ENCODE measurements at places on chromosomes 1 and 21. TPM values are rescaled to one million over a fixed set of nuclear protein-coding genes. Genes with fewer than 3 reads are reported as not detected.
A peak's percentile ranks its signal among the peaks of the same experiment; 100 is the strongest.

DNA sequence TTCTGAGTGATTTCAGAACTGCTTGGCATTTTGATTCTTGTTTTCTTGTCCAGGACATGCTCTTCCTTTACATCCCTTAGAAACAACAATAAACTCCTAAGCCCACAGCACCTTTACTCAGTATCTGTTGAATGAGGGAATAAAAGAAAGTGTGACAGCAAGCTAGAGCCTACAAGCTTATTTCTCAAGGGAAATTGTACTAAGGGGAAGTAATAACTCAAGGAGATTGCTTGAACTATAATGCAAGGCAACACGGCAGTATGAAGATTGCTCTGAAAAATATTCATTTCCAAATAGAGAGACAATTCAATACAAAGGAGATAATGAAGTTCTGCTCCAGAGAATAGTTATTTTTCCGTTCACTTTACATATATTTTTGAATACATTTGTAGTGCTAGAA, 6.5 kb downstream of the OR6P1 start:
- no peak overlapping the region for H3K4me3 ChIP-seq
- H3K27me3 ChIP-seq = no peaks in the 10 kb centered on the region
- H3K4me1 ChIP-seq = no peaks in the 10 kb centered on the region

DNA sequence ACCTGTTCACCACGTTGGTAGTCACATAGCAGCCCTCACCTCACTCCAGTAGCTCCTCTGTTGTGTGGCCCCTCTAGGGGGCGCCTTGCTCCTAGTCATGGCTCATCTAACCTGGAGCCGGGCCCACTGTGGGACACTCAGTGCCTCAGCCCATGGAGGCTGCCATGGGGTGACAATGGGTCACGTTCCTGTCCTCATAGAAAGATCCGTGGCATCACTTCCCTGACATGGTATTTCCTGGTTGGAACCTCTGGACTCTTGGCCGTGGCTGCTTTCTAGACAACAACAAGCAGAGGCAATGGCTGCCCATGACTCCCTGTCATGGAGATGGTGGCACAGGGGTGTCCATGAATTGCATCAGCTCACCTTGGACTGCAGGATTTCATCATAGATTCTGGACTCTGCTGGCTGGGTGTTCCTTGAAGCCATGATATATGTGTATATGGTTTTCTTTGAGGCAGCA, 27.5 kb upstream of the SLAMF6 start:
- no peaks in the 10 kb centered on the region for H3K36me3 ChIP-seq
- DNase-seq = no peak
- H3K27me3 ChIP-seq = no peaks in the 10 kb centered on the region
- no peak overlapping the region for H3K27ac ChIP-seq
- no peaks in the 10 kb centered on the region for H3K4me1 ChIP-seq

DNA sequence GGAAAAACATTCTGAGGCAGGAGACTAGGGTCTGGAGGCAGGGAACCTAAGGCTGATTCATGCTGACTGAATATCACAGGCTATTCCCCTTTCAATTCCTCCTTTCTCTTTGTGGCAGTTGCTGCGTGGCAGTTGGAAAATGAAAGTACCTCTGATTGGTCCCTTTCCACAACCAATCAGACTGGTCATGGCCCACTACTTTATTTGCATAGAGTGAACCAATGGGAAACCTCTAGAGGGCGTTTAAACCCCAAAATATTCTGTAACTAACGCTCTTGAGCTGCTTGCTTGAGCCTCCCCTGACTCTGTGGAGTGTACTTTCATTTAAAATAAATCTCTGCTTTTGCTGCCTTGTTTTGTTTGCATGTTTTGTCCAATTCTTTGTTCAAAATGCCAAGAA, 27.7 kb upstream of the VN1R5 start:
- peak overlapping the region; percentile 21 for H3K4me3 ChIP-seq
- H3K27ac ChIP-seq = no peak overlapping the region
- H3K4me1 ChIP-seq = no peaks in the 10 kb centered on the region

DNA sequence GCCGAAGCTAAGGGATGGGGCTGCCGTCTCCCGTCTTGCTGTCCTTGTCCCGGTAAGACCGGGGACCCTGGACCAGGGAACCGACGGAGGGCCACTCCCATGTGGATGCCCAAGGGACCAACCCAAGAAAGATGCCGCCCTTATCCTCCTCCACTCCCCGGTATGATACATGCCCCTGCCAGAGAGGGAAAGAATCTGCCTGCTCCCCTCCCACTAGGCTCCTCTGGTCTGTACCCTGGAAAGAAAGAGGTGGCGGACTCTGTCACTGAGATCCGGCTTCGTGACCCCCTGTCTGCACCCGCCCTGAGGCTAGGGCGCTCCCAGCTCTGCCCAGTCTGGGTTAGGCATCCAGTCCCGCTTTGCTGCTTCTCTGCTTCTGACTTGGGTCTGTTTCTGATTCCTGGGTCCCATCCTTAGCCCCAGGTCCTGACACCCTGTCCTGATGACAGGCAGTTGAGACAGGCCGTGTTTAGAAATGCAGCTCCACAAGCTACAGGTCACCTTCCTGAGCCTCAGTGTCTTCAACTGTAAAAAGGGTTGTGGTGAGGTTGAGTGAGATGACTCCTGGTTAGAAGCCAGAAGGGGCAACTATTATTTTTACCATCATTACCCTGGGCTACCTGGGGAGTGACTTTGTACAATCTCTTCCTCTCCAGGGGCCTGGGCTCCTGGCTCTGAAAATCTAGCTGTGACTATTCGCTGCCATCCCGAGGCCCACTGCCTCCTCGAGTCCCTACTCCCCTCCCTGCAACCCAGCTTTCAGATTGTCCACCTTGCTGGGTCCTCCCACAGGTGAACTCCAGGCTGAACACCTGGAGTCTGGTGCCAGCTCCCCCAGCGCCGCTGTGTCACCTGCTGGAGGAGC, 3.7 kb downstream of the MATN1 start:
- no peaks in the 10 kb centered on the region for H3K27me3 ChIP-seq
- H3K4me1 ChIP-seq = peaks cover 4% of the 10 kb centered on the region
- H3K36me3 ChIP-seq = no peaks in the 10 kb centered on the region
- peak; percentile 50 for DNase-seq
- no peak overlapping the region for H3K4me3 ChIP-seq

DNA sequence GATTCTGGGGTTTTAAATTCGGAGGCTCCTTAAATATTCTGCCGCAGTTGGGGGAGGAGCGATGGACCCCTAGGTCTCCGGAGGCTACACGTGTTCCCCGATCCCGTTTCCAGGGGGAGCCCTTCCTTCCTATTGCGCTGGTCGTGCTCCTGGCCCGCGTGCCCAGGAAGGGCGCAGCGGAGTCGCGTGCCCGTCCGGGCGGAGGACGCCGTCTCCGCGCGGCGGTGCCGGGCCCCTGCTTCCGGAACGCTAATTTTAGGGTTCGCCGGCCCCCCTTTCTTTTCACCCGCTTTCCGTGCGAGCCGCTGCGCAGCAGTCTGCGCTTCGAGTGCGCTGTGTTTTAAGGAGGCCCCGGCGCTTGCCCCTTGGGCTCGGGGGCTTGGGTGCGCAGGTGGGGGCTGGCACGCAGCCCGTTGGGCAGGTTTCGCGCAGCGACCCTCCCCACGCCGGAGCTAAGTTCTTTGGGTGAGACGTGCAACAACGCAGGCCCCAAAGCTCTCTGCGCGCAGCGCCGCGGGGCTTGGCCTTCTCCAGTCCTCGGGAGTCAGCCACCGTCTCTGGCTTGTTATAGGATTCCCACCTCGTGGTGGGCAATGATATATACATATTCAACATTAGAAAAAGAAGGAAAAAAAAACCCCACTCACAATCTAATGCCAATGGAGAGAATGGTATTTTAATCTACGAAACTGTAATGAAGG, 43.5 kb upstream of the DNAJC6 start:
- H3K4me3 ChIP-seq = peak overlapping the region; percentile 33
- no peaks in the 10 kb centered on the region for H3K36me3 ChIP-seq
- H3K4me1 ChIP-seq = no peaks in the 10 kb centered on the region
- no peak overlapping the region for H3K27ac ChIP-seq

GRCh38 chr1:12314333-12314903, 84.6 kb downstream of the VPS13D start:
- peak; percentile 54 for DNase-seq
- H3K4me1 ChIP-seq = no peaks in the 10 kb centered on the region
- H3K27ac ChIP-seq = no peak overlapping the region
- peaks cover 32% of the 10 kb centered on the region for H3K36me3 ChIP-seq
- H3K27me3 ChIP-seq = no peaks in the 10 kb centered on the region

- H3K4me1 ChIP-seq = no peaks in the 10 kb centered on the region
- H3K36me3 ChIP-seq = no peaks in the 10 kb centered on the region
- H3K27ac ChIP-seq = no peak overlapping the region
- no peak overlapping the region for H3K4me3 ChIP-seq
- DNase-seq = no peak
Measured at GRCh38 chr1:154682254-154682653, 74.3 kb upstream of the ADAR start.

- peaks cover 5% of the 10 kb centered on the region for H3K36me3 ChIP-seq
- H3K4me3 ChIP-seq = no peak overlapping the region
- H3K27ac ChIP-seq = no peak overlapping the region
- no peak for DNase-seq
Measured at GRCh38 chr1:205701420-205701819, 21.1 kb upstream of the SLC45A3 start.

GRCh38 chr1:214503553-214503952, 47.8 kb downstream of the PTPN14 start:
- peaks cover 15% of the 10 kb centered on the region for H3K4me1 ChIP-seq
- H3K4me3 ChIP-seq = no peak overlapping the region
- no peaks in the 10 kb centered on the region for H3K27me3 ChIP-seq
- DNase-seq = peak; percentile 54
- H3K36me3 ChIP-seq = peaks cover 12% of the 10 kb centered on the region

DNA sequence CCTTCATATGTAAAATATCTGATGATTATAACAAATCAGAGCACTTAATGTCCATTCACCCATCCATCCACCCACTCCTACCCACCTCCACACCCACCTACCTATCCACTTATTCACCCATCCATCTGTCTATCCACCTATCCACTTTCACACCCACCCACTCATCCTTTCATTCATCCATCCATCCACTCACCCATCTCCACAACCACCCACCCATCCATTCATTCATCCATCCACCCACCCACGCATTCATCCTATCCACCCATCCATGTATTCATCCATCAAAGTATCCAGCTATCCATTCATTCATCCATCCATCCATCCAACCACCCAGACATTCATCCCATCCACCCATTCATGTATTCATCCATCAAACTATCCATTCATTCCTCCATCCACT, 466.1 kb downstream of the AJAP1 start:
- no peaks in the 10 kb centered on the region for H3K27me3 ChIP-seq
- no peak overlapping the region for H3K4me3 ChIP-seq
- DNase-seq = no peak
- H3K4me1 ChIP-seq = no peaks in the 10 kb centered on the region

GRCh38 chr1:65698590-65698989, 94.1 kb upstream of the PDE4B start:
- DNase-seq = no peak
- H3K27ac ChIP-seq = no peak overlapping the region
- H3K4me3 ChIP-seq = no peak overlapping the region
- no peaks in the 10 kb centered on the region for H3K36me3 ChIP-seq
- no peaks in the 10 kb centered on the region for H3K4me1 ChIP-seq
- peaks cover 5% of the 10 kb centered on the region for H3K27me3 ChIP-seq

DNA sequence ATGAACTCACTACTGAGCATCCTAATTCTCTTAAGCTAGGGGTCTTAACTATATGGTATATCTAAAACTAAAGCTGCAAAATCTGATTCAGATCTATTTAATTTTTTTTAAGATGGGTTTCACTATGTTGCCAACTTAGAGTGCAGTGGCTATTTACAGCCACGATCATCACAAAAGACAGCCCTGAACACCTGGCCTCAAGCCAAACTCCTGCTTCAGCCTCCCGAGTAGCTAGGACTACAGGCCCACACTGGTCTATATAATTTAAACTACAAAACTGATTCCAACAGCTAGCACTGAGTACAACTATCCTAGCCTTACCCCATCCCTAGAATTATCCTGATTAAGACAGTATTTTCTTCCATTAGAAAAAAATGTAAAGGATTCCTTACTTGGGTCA, 37.1 kb downstream of the EIF4G3 start:
- no peaks in the 10 kb centered on the region for H3K27me3 ChIP-seq
- no peak overlapping the region for H3K27ac ChIP-seq
- peaks cover 12% of the 10 kb centered on the region for H3K36me3 ChIP-seq

GRCh38 chr1:121413821-121414220, 229.0 kb downstream of the SRGAP2C start:
- no peaks in the 10 kb centered on the region for H3K4me1 ChIP-seq
- DNase-seq = no peak
- no peak overlapping the region for H3K4me3 ChIP-seq
- no peak overlapping the region for H3K27ac ChIP-seq

GRCh38 chr1:54557671-54558355, 9.8 kb downstream of the ACOT11 start:
- no peak overlapping the region for H3K4me3 ChIP-seq
- H3K4me1 ChIP-seq = peaks cover 2% of the 10 kb centered on the region
- no peaks in the 10 kb centered on the region for H3K27me3 ChIP-seq
- peak; percentile 36 for DNase-seq
- no peak overlapping the region for H3K27ac ChIP-seq

GRCh38 chr21:32315511-32316281, 17.0 kb downstream of the MRAP start:
- no peaks in the 10 kb centered on the region for H3K27me3 ChIP-seq
- H3K36me3 ChIP-seq = peaks cover 57% of the 10 kb centered on the region
- H3K4me1 ChIP-seq = no peaks in the 10 kb centered on the region
- no peak for DNase-seq
- H3K27ac ChIP-seq = no peak overlapping the region
- no peak overlapping the region for H3K4me3 ChIP-seq

DNA sequence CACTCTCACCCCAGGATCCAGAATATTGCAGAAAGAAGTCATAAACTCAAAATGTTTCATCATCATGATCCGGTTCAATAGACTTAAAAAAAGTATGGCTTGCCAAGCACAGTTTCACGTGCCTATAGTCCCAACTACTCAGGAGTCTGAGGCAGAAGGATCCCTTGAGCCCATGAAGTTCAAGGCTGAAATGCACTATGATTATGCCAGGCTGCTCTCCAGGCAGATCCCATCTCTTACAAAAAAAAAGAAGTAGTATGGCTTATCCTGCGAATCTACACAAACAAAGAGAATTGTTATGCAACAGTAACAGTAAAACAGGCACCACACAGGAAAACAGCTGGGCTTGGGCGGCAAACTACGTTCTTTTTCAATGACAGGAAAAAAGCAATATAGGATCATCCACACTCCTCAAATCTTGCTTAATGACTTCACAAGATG, 76.2 kb downstream of the EIF4G3 start:
- no peak overlapping the region for H3K4me3 ChIP-seq
- no peak for DNase-seq
- no peaks in the 10 kb centered on the region for H3K4me1 ChIP-seq
- peaks cover 7% of the 10 kb centered on the region for H3K36me3 ChIP-seq

GRCh38 chr1:219910716-219911115, 17.6 kb downstream of the SLC30A10 start:
- DNase-seq = no peak
- H3K4me1 ChIP-seq = no peaks in the 10 kb centered on the region
- H3K36me3 ChIP-seq = no peaks in the 10 kb centered on the region
- no peaks in the 10 kb centered on the region for H3K27me3 ChIP-seq

Gene NTNG1
- total RNA-seq = 2.3 TPM

Gene OLFM3
- total RNA-seq = not detected

Gene ANKRD65
- not detected for total RNA-seq

Gene JAM2
- 0.83 TPM for total RNA-seq

Gene CR1L
- total RNA-seq = not detected

Gene KRTAP7-1
- total RNA-seq = not detected

Gene GBP5
- not detected for total RNA-seq

Gene RCC2
- total RNA-seq = 24.2 TPM

Gene HIPK1
- total RNA-seq = 33.9 TPM

Gene AKR7A3
- total RNA-seq = under 0.01 TPM

Gene TEDDM1
- total RNA-seq = not detected

Gene HES2
- not detected for total RNA-seq

Gene AKR1A1
- 122 TPM for total RNA-seq

Gene SLC16A4
- 73.0 TPM for total RNA-seq

Gene TRIM17
- total RNA-seq = not detected

Gene KDF1
- not detected for total RNA-seq

Gene MEX3A
- 2.3 TPM for total RNA-seq

Data from IMR-90 (cell line).